ENCODE measurements at places on chromosomes 12 and 14.

DNA sequence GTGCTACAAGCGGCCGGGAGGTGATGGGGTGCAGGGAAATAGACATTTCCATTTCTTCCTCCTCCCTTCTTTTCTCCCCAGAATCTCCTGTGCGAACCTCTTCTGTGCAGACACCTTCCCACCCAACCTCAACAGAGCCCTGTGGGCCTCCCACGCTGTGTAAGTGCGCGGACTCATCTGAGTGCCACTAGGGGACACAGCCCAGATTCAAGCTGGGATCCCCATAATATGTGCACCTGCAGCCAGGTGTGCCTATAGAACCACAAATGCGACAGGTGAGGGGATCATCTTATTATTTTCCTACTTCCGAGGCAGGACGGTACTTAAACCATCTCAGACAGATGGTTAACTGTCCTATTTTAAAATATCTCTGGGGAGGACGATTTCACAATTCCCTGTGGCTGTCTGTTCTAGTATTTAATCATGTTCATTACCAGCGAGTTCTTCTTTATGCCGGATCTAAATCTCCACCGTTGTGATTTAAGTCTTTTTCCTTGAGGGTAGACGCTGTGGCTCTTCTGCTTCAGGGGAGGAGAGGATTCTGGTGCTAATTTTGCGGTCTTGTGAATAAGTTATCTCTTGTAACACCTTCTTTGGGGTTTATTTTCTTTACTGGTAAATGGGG is 17.2 kb upstream of the CACNA1C start:
- DNase-seq: peak; percentile 27

DNA sequence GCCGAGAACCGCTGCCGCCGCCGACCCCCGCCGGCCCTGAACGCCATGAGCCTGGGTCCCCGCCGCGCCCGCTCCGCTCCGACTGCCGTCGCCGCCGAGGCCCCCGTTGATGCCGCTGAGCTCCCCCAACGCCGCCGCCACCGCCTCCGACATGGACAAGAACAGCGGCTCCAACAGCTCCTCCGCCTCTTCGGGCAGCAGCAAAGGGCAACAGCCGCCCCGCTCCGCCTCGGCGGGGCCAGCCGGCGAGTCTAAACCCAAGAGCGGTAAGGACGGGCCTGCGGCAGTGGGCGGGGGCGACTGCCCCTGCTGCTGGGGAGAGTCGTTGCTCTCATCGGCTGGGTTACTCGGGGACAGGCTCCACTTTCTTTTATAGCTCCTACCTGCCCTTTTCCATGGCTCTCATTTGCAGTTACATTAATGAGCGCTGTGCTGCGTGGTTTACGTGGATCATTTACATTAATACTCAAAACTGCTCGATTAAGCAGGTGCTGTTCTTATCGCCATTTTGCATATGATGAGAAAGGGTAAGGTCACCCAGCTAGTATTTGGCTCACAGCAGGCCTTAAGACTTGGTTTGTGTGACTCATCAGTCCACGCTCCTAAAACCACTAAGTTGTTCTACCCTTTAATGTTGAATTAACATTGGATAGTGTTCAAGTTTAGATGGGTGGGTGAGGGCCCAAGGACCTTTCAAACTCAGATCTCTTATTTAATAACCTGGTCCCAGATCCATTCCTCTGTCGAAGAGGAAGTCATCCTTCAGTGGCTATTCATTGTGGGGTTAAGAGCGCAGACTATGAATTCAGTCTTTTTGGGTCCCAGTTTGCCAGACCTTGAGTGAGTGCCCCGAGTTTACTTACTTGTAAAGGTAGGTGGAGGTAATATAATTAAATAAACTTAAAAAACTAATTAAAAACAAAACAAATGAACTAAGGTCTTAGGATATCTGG is 823 bp downstream of the RNF10 start:
- DNase-seq: peak; percentile 67

DNA sequence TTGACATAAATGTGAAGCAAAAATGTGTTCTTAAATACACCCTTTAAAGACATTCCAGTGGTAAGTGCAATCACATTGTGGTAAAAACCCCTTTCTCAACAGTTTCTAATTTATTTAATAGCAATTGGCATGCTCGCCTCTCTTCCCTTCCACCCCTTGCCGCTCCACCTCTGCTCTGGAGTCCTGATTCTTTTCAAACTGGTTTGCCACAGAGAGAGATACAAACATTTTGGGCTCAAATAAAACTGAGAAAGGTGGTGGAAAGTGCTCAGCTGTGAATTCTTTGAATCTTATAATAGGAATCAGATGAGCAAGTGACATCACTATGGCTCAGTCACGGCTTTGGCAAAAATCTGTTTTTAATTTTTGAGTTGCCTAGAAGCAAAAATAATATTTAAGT is 993.9 kb downstream of the GALC start:
- no peak for DNase-seq

- DNase-seq: no peak
These were observed 74.3 kb downstream of the IGF1 start for GRCh38 chr12:102406033-102406584.

GRCh38 chr12:7060353-7060954 is at the start of gene C1S:
Gene C1S (plus strand): TSS chr12:7060718. CDS start chr12:7061913, 1,195 bp downstream.
- no peak for DNase-seq
